A549 treated with DMSO at 1 μM for 4 hours (cell line): ENCODE measurements at places on chromosomes 1 and 21. TPM values are rescaled to one million over a fixed set of nuclear protein-coding genes. Genes with fewer than 3 reads are reported as not detected.

Gene NBPF6
- total RNA-seq: not detected in 5 replicates

Gene CRNN
- total RNA-seq: not detected in 5 replicates

Gene PTPRC
- not detected in 5 replicates for total RNA-seq

Gene SH3BP5L
- 24.8 to 29.0 TPM (median 27.3 TPM) in 5 replicates for total RNA-seq

Gene CITED4
- 26.1 to 53.1 TPM (median 44.1 TPM) in 5 replicates for total RNA-seq

Gene MXRA8
- total RNA-seq: 0.14 to 0.27 TPM (median 0.23 TPM) in 5 replicates

Gene PLXNA2
- 0.48 to 0.94 TPM (median 0.86 TPM) in 5 replicates for total RNA-seq

Gene SAMSN1
- not detected in 5 replicates for total RNA-seq

Gene DMBX1
- total RNA-seq: 0.67 to 1.3 TPM (median 1.1 TPM) in 5 replicates

Gene FMO1
- total RNA-seq: not detected in 5 replicates

Gene PTCH2
- total RNA-seq: 0.08 to 0.28 TPM (median 0.23 TPM) in 5 replicates

Gene PCP4
- not detected in 5 replicates for total RNA-seq

Gene KRTAP10-3
- total RNA-seq: not detected in 5 replicates

Gene CDC42BPA
- 9.3 to 11.8 TPM (median 11.5 TPM) in 5 replicates for total RNA-seq

Gene C8A
- total RNA-seq: not detected in 5 replicates

Gene KCND3
- 0.01 to 0.02 TPM in 2 of 5 replicates, not detected in the others for total RNA-seq

Gene CDK11A
- total RNA-seq: 19.0 to 25.2 TPM (median 23.1 TPM) in 5 replicates

Gene RIPPLY3
- 0.38 to 0.93 TPM (median 0.70 TPM) in 5 replicates for total RNA-seq

Gene CRTC2
- total RNA-seq: 32.7 to 45.4 TPM (median 42.7 TPM) in 5 replicates

Gene KPRP
- total RNA-seq: not detected in 5 replicates

Gene SPATA46
- total RNA-seq: not detected in 5 replicates
